ENCODE measurements at places on chromosomes 16 and 17. TPM values are rescaled to one million over a fixed set of nuclear protein-coding genes. Genes with fewer than 3 reads are reported as not detected.

DNA sequence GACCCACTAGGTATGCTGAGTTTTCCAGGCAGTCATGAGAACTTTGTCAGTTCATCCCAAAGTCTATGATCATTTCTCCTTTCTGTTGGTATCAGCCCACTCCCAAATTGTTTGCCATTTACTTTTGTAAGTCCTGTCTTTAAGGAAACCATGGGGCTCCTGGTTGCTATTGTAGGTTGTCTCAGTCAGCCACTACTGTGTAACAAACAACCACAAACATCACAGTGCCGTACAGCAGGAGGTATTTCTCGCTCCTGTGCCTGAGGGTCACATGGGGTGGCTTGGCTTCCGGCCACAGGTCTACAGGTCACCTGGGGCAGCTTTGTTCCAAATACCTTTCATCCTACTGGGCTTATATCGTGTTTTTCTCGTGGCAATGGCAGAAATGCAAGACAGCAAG, 71.6 kb downstream of the C17orf67 start:
- DNase-seq = no peak

Gene PYY
- not detected for total RNA-seq

Gene STH
- not detected for total RNA-seq

GRCh38 chr17:68399638-68400403, 57.5 kb downstream of the WIPI1 start:
- DNase-seq = no peak

DNA sequence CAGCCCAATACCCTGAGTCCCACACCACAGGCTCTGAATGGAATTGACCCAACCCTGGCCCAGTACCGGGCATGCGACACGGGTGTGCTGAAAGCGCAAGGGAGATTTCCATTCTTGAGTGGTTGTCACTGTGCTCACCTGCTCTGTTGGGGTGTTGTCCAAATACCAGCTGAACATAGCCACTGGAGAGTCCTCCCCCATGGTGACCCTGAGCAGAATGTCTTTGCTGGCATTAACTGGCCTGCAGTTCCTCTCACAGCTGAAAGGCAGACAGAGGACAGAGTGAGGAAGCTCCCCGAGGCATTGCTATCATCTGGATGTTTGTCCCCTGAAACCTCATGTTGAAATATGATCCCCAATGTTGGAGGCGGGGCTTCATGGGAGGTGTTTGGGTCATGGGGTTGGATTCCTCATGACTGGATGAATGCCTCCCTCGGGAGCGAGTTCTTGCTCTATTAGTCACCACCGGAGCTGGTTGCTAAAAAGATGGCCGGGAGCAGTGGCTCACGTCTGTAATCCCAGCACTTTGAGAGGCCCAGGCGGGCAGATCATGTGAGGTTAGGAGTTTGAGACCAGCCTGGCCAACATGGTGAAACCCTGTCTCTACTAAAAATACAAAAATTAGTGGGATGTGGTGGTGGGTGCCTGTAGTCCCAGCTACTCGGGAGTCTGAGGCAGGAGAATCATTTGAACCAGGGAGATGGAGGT, 57.3 kb upstream of the BCO1 start:
- peak; percentile 91 for DNase-seq

DNA sequence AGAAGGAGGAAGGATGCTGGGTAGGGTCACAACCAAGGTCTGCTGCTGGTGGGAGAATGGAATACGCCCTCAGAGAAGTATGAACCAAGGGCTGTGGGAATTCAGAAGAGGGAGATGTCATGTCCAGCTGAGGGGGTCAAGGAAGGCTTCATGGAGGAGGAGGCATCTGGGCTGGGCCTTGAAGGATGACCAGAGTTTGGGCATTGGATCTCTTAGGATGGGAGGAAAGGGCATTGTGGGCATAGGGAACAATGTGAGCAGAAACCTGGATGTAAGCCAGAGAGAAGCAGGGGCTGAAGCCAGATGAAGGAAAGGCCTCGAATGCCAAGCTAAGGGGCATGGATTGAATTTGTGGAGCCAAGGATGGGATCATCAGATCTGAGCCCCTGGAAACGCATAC, 49.2 kb upstream of the MAP3K14 start:
- DNase-seq = no peak

- DNase-seq = no peak
These were observed 7.2 kb downstream of the CDK3 start for GRCh38 chr17:76007850-76008165.

Gene HBA1
- total RNA-seq = 301 TPM

DNA sequence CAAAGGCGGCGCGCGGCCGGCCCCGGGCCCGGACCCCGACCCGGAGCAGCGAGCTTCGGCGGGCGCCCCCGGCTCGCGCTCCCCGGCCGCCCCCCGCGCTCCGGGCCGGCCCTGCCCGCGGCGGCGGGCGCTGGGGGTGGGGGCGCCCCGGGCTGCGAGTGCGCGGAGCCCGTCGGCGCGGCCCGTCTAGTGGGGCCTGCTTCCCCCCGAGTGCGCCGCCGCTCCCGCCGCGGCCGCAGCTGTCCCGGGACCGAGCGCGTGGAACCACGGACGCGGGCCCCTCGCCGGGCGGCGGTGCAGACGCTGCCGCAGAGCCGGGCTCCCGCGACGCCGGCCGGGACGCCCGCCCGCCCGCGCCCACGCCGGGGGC, 308 bp downstream of the ADCY9 start:
- DNase-seq = no peak

Gene ZFP1
- total RNA-seq = 6.0 TPM

Gene ARHGAP23
- total RNA-seq = 23.7 TPM

GRCh38 chr17:69878661-69879060, 196.4 kb upstream of the KCNJ16 start:
- no peak for DNase-seq

DNA sequence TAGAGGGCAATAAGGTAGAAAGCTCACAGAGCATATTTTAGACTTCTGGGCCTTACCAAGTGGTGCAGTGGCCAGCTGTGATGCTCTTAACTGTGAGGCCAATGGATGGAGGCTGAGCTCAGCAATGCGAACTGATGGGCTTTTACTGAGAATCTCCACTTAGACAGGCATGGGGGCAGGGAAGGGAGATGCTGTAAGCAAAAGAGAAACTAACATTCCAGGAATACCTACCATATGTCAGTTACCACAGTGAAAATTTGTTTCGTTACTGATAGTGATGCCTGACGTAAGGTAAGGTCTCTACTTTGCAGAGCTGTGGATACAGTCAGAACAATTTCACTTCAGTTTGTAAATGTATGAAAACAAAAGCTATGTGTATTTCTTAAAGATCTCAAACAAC, 250.6 kb upstream of the ZFHX3 start:
- DNase-seq = no peak

Gene IL32
- 144 TPM for total RNA-seq

DNA sequence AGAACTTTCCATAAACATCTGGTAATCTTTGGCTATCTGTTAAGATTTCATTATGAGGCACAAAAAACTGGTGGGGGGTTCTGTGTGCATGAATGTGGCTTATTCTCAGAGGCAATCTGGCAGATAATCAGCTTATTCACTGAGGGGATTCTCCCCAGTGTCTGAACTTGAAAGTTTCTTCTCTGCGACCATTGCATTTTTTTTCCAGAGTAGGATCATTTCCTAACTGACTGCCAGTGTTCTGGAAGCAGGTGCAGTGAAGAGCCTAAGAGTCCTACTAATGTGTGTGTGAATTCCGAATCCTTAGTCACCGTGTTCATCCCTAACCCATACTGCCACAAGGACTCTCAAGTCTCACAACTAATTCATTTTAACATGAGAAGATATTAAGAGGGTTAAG, 64.9 kb upstream of the LRRC37A3 start:
- DNase-seq = no peak

Gene MC1R
- total RNA-seq = 0.99 TPM

DNA sequence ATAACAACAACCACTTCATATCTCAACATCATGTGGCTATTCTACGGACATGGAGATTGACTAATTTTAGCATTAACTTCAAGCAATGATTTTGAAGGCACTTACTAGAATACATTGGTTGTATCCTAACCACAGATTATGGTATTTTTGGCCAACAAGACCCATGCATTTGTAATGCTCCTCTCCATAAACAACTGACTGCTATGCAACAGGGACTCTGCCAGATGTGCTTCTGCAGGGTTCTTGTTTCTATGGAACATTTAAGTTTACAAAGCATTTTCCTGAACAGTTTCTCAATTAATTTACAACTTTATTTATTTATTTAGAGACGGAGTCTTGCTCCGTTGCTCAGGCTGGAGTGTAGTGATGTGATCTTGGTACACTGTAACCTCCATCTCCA, 178.0 kb downstream of the PARN start:
- no peak for DNase-seq

- no peak for DNase-seq
These were observed 138.2 kb upstream of the COX10 start for GRCh38 chr17:13931111-13931526.

GRCh38 chr17:614653-615546, 99.7 kb downstream of the VPS53 start:
- no peak for DNase-seq

Gene PKMYT1
- 0.27 TPM for total RNA-seq

Data from psoas muscle (tissue), 8 donors.